Activated T-helper 1 cell treated with Interleukin-2 at 50 U/mL for 16 hours (primary cell): ENCODE measurements at places on chromosomes 6 and 20.

DNA sequence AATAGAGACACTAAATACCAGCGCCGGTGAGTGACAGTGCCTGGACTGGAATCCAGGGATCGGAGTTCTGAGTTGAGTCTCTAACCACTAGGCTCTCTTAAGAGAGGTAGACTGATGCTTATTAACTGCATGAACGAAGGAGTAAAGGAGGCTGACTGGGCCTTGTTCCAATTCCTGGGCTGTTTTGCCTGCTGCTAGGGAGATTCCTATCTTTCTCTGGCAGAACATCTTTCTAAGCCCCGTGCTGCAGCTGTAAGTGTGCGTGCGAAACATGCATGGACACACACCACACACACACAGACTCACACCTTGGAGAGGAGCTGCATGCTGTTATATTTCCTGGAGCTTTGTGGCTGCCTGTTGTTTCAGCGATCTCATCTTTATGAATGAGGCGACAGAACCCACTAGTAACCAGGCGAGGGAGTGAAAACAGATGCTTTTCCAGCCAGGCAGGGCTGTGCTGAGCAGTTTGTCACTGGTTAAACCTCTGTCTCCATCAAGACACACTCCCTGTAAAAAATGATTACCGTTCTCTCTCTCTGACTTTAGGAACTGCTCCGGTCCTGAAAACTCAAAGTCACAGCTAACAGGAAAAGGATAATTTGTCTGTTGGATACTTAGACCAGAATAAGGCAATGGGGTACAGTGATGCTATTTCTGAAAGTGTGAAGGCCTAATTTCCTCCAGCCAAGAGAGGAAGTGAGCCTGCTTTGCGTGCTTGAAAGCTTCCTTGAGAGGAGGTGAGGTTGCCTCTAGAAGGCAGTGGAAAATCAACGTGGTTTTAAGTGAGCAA lies 157.4 kb upstream of the ZNF217 start:
- DNase-seq: peak; percentile 5

DNA sequence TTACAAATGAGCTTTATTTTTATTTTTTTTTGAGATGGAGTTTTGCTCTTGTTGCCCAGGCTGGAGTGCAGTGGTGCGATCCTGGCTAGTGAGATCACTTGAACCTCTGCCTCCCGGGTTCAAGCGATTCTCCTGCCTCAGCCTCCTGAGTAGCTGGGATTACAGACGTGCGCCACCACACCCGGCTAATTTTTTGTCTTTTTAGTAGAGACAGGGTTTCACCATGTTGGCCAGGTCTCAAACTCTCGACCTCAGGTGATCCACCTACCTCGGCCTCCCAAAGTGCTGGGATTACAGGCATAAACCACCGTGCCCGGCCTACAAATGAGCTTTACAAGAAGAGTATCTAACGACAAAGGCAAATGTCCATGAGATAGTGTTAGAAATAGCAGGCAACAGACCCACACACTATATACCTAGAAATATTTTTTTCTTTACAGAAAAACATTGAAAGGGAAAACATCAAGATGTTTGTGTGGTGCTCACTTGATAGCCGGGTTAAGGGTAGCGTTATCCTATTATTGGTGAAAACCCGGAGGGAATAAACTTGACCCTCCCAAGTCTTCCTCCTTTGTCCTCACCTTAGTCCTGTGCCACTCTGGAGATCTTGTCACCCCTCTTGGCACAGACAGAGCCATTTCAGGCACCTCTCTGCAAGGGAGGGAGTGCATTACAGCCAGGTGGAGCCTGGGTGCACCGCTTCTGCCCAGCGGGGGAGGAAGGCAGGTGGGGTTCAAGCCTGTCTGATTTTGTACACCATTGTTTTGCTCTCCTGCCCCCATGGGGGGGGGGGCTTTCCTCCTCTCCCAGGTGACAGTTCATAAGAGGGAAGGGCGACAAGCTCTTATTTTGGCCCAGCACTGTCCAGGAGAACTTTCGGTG lies 21.0 kb upstream of the AVP start:
- DNase-seq: no peak

GRCh38 chr6:151067684-151068596 lies 171.8 kb upstream of the AKAP12 start:
- DNase-seq: no peak

DNA sequence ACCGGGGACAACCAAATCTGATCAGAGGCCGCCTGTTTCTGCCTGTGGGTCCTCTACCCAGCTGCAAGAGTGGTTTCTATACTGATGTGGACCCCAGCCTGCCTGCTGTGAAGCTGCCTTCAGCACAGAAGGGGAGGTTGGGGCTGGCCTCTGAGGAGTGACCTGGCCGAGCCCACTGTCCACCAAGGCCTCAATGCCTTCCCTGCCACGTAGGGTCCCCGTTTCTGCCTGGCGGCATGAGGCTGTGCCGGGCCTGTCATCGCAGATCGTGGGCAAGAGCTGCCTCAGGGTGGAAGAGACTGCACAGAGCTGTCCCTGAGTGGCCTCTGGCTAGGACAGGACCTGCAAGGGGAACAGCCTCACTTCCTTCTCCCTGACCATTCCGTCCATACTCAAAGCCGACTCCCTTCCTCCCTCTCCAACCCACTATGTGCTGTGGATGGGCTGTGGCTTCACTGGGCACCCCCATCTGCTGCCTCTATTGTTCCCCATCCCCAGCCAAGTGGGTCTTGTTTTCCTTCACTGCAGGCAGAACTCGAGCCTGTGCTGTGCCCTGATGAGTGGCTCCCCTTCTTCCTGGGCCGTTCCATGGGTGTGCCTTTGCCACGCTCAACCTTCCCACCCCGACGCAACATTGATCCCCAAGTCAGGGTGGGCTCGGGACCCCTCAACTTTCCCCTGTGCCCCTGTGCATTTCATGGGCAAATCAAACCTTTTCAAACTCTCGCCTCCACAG lies 60.3 kb downstream of the ERMARD start:
- no peak for DNase-seq

GRCh38 chr6:141682391-141682790 lies 450.3 kb upstream of the GJE1 start:
- no peak for DNase-seq

GRCh38 chr6:44431118-44431725 lies 43.7 kb downstream of the CDC5L start:
- no peak for DNase-seq

DNA sequence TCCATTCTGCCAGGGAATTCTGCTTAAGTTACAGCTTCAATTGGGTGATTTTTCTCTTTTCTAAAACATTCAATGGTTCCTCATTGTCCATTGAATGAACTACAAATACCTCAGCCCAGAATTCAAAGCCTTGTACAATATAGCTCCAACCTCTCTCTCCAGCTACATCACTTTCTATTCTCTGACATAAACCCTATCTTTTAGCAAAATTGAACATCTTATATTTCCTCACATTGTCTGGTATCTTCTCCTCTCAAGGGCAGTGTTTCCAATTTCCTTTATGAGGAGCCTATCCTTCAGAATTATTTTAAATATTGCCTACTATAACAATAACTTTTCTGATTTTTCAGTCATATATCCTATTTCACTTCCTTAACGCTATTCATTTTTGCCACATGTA lies 203.6 kb upstream of the RNF217 start:
- no peak for DNase-seq

- no peak for DNase-seq
These were observed 57.2 kb upstream of the IRAK1BP1 start for GRCh38 chr6:78810146-78810545.

DNA sequence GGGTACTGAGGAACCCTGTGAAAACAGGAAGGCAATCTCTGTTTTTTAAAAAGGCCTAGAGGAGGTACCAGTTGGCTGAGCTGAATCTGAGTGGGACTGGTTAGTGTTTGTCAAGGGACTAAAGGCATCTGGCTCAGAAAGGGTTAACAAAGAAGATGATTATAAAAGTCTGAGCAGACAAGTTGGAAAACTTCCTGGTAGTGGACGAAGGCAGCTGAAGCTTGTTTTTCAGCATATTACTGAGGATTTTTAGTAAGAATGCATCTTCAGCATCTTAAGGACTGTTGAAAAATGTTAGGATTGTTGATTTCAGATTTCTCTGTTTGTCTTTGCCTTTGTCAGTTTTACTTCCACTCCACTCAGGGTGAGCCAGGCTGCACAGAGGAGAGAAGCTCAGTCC lies 5.1 kb downstream of the GPX5 start:
- DNase-seq: no peak

GRCh38 chr6:119874381-119874780 lies 524.8 kb upstream of the MAN1A1 start:
- DNase-seq: no peak

DNA sequence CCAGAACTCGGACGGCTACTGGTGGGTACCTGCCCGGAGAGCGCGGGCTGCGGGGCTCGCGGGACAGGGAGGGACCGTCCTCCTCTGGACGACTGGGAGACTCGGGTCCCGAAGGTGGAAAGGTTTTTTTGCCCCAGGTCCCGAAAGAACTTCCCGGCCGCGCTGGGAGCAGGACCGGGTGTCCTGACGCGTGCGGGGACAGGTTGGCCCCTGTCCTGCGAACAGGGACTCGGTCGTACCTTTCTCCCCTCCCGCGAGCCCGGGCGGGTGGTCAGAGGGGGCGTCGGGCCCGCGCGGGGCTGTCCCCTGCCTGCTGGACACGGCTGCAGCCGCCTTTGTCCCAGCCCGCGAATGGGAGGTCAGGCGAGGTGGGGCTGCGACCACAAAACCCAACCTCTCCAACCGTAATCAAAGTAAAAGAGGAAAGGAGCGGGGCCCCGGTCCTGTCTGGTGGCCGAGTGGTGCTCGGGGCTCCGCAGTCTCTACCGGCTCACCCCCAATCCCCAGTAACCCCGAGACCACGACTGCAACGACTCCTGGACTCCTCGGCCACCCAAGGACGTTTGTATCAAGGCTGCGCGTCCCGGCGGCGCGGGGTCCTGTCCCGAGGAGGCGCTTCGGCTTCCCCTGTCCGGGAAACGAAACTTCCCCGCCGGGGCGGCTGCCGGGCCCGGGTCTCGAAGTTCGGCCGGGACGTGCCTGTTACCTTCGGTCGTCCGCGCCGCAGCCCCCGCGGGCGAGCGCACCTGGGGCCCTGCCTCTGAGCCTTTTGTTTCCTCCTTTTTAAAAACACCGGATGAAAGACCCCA lies 798 bp downstream of the DSP start:
- no peak for DNase-seq

GRCh38 chr20:64000906-64001305 lies 20.0 kb downstream of the PRPF6 start:
- DNase-seq: no peak

DNA sequence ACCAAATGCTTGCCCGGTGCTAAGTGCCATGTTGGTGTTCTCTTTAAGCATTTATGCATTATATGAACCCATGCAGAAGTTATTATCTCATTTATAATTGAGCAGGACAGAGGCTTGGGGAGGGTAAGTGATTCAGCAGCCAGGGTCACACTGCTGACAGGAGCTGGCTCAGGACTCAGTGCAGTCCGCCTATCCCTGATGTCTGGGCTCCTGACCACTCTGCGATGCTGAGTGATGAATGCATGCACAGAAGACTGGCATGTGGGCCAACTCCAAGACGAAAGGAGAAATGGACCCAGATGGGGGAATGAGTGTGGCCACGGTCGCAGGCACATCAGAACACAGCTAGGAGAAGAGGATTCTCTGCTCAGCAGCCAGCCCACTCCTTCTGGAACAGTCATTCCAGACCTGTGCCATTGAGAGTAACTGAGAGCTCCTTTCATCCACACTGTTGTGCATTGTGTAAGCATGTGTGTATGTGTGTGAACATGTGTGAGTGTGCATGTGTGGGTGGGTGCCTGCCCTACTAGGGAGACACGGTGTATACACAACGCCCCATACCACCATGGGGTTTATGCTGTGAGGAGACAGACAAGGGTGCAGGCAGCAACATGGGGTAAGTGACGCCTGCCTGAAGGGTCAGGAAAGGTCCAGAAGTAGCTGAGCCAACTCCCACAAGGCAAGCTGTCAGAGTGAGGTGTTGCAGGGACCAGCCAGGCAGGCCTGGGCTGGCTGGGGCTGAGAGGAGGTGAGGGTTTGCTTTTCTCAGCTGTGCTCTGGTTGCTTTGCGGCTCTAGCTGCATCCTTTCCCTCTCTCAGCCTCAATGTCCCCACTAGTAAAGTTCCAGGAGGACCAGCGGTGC lies 97.8 kb upstream of the PMEPA1 start:
- DNase-seq: no peak

GRCh38 chr20:50190251-50191064 lies at the start of gene CEBPB:
CEBPB (plus strand) TSS chr20:50190830; CDS start chr20:50191034, 204 bp downstream.
- DNase-seq: peak; percentile 73

GRCh38 chr6:30164714-30165113 lies 1.4 kb downstream of the TRIM15 start:
- no peak for DNase-seq

GRCh38 chr20:3866464-3866863 lies 19.8 kb downstream of the MAVS start:
- DNase-seq: no peak

- DNase-seq: no peak
These were observed 14.3 kb upstream of the KCNB1 start for GRCh38 chr20:49496553-49497397.
